ENCODE measurements at places on chromosomes 4 and X.

DNA sequence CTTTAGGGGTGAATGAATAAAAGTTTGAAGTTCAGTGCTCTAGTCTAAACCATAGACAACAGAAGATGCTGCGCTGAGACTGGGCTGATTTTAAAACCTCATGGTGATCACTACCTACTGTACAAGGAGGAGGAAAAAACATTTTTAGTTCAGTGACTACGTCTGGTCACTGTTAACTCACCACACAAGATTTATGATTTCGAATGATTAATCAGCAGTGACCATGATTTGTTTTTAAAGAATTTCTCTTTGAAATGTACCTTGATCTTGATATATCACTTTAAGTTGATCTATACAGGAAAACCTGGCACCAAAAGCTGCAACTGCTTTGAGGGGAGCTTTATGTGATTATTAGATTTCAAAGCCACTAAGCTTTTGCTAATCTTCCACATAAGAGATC lies 286.3 kb downstream of the PDGFC start:
- no peak for DNase-seq

GRCh38 chr4:33831442-33832066 lies 2412.8 kb downstream of the ARAP2 start:
- no peak for DNase-seq

GRCh38 chr4:127304356-127304755 lies 328.4 kb upstream of the INTU start:
- no peak for DNase-seq

DNA sequence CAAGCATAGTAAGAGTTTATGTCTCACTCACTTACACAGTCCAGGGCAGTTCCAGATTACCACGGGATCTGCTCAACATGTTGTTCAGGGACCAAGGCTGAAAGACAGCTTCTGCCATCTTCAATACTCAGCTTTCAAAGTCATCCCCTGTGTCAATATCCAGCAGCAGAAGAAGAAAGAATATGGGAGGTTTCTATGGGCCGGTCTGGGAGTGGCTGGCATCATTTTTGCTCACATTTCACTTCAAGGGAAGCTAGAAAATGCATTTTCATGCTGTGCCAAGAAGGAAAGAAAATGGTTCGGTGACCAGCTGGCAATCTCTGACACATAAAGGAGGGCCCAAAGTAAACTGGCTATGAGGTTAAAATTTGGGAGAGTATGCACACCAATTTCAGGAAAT lies 211.5 kb upstream of the KLF3 start:
- DNase-seq, result no peak

DNA sequence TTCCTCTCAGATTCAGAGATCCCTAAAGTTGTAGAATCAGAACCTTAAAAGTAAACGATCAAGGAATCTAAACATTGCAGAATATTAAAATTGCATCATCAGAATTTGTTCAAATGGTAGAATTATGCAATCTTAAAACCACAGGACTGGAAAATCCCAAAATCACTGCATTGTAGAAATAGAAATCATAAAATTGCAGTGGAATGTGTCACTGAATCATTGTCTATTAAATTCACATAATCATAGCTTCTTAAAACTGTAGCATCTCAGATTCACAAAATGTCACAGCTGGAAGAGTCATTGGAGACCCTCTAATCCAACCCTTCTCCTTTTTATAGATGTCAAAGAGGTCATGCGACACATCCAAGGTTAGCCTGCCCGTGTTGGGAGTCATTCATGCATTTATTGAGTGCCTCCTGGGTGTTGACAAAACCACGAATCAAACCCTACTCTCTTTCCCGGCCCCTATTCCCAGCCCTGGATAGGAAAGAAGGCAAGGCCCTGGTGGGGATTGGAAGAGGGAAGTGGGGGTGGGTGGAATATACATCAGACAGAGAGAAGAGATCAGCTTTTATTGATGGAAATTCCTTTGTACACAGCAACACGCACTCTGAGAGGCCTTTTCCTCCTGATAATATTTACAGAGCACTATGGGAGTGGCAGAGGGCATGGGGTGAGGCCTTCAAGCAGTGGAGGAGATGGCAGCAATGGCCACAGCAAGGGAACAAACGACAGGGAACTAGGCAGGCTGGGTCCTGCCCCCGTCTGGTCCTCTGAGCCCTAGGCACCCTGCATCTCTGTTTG lies 15.4 kb downstream of the IQSEC2 start:
- no peak for DNase-seq

- DNase-seq, result no peak
These were observed 102.8 kb downstream of the KDM6A start for GRCh38 chrX:44975666-44976263.

DNA sequence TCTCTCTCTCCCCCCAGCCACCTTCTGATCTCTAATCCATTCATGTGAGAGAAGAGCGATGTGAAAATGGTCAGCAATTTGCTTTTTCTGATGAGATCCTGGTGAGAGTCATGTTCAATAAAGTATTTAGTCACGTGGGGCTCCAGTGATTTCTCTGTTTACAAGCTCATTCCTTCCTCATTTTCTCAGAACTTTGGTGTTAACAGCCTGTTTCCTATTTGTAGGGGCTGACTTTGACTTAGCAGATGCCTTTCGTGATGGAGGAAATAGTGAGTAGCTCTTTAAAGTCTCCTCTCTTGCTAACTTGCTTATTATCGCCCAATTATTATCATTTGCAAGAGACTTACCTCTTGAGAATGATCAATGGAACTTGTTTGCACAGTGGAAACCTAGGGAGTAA lies 72.6 kb upstream of the CD99 start:
- no peak for DNase-seq

GRCh38 chrX:47146121-47146935 lies 1.3 kb downstream of the RBM10 start:
- DNase-seq, result no peak

DNA sequence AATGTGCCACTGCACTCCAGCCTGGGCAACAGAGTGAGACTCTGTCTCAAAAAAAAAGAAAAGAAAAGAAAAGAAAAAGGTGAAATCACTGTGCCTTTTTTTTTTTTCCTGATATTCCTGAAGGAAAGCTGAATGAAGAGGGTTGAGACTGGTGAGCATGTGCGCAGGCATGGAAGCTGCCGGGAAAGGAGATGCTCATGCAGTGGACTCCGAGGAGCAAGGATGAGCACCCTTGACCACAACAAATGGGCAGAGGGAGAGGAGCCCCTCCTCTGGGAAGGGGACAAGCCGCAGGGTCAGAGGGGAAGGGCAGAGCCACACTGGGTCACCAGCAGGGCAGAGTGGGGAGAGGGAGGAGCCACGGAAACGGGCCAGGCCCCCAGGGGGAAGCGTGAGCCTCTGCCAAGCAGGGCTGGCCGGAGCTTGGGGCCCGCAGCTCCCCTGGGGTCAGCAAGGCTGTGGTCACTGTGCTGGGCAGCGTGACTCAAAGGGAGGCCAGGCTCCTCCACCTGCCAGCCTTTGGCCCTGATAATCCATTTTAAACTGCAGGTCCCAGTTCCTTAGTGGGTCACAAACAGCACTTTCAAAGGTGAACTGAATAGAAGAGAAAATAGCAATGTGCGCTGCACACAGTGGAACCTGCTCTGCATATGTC lies 79.8 kb downstream of the NAT8L start:
- no peak for DNase-seq

- DNase-seq, result no peak
These were observed 112.4 kb upstream of the SPRY1 start for GRCh38 chr4:123284168-123284567.

- DNase-seq, result no peak
These were observed 38.5 kb upstream of the C1GALT1C1 start for GRCh38 chrX:120668357-120668756.
